ENCODE measurements at places on chromosomes 1 and 21.

GRCh38 chr1:61104220-61104671, 21.9 kb downstream of the NFIA start:
- peak; percentile 58 for DNase-seq

DNA sequence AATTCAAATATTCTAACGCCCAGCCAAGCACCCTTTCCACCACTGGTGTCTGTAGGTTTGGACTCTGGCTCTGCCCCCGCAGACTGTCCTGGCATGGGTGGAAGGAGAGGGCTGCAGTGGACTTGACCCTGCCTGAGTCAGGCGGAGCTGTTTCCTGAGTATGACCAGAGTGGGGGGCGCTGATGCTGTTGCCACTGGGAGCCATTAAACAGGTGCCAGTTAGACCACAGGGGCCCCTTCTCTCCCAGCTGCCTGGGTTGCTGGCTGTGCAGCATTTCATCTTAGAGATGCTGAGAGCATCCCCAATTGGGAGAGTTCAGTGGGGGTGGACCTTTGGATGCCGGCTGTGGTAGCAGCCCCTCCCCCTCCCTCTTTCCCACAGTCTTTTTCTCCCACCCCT, 539.5 kb downstream of the MATN1 start:
- no peak for DNase-seq

- no peak for DNase-seq
These were observed 54.3 kb downstream of the WNT9A start for GRCh38 chr1:227893300-227893948.

- no peak for DNase-seq
These were observed 558.2 kb upstream of the PRMT6 start for GRCh38 chr1:106498238-106498637.

DNA sequence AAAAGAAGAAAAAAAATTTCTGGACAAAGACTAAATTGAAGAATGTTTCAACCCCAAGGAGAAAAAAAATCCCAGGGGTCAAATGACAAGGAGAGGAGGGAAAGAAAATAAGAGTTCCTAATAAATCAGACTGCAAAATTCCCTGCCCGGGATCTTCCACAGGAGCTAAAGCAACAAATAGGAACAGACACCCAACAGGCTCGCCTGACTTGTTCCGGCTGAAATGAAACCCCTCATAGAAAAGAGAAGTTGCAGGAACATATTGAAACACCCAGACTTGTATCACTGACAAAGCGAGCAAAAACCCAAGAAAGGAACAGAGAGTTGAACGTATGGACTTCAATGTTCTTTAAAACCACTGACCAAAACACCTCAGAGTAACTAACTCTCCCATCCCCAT, 123.0 kb downstream of the TIAM1 start:
- no peak for DNase-seq

GRCh38 chr1:216475659-216476276, 52.5 kb upstream of the USH2A start:
- DNase-seq: no peak

DNA sequence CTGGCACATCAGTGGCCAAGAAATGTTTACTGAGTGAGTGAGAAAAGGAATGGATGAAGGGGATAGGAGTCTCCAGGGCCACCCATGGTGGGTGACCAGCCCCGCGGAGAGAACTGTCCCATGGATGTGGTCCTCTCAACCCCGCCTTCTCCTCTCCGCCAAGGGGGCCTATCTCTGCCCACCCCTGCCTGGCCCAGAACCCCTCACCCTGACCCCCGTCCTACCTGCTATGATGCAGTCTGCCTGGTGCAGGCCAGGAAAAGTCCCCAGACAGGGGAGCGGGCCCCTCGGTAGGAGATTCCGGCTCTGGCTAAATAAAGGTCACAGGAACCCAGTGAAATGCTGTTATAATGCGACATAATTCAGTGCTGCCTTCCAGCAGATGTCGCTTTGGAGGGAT, 107.6 kb downstream of the PTPRU start:
- no peak for DNase-seq

DNA sequence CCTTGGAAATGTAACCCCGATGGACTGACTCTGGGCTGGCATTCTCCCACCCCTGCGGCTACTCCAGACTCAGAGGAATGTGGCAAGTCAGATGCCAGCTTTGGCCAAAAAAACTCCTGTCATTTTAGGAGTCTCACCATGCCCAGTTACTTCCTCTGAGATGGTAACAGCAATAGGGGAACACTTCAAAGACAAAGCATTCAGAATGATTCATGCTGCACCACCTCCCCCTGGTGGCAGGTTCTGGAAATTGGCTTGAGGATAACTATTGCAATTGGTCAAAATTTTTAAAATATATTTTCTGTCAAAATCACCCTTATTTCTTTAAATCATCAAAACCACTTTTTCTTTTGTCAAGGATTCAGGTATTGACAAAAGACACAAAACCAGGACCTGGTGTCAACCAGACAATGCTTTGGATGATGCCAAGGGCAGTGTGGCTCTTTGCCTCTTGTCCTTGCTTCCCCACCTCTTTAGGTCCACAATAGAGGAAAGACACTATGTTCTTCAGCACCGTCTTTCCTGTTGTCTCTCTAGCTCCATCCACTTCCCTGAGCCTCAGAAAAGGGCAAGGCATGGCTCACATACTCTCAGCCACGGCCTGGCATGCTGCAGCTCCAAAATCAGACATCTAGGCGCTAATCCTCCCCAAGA, 9.9 kb upstream of the CDCA8 start:
- DNase-seq: peak; percentile 68

DNA sequence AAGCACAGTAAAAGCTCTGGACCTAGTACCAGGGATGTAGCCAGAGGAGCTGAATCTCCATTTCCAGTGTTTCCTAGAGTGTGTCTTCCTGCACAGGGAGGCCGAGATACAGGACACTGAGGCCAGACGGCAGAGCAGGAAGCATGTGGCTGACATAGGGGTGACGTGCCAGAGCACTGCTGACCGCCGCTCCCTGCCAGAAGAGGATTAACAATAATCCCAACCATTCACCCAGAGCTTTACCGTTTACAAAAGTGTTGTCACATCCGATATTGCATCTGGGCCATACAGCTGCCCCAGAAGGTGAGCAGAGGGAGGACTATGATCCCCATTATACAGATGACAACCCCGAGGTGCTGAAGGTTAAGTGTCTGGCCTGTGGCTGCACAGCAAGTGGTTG, 5.8 kb upstream of the CLDN19 start:
- no peak for DNase-seq

GRCh38 chr1:224392411-224393249, 36.0 kb downstream of the CNIH4 start:
- peak; percentile 90 for DNase-seq

- DNase-seq: no peak
These were observed 1.6 kb downstream of the ADAMTS5 start for GRCh38 chr21:26965040-26965906.

- DNase-seq: no peak
These were observed 41.3 kb upstream of the UBE2U start for GRCh38 chr1:64162151-64162550.

DNA sequence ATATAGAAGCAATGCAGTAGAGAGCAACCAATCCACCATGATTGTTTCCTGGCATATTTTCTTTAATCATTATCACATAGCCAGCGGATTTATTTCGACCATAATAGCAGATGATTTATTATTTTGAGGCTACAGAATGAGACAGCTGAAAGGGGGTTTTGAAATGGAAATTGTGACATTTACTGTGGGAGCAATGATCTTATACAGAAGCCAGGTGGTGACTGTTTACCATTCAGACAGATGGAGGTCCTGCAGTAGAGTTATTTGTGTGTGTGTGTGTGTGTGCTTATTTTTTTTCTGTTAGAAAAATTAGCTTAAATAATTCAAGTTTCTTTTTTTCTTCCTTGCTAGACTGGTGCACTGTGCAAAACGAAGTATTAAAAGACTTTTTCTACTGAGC, 1784.5 kb downstream of the MRPL39 start:
- no peak for DNase-seq

GRCh38 chr1:220879509-220880361, 492 bp downstream of the HLX start:
- peak; percentile 75 for DNase-seq

DNA sequence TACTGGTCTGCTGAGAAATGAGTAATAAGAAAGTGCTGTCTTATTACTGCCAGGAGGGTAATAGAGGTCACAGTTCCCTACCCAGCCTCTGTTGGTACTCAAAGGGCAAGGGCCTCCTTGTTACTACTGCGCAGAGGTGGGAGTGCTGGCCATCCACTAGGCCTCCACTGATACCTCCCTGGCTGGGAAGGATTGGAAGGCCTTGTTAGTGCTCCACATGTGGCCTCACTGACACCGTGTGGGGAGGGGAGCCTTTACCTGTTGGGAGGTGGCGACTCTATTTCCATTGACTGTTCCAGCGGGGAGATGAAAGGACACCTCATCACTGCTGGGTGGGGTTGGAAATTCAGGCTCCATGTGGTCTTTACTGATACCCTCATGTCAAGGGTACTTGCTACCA, 57.8 kb upstream of the USP24 start:
- DNase-seq: peak; percentile 41

- DNase-seq: peak; percentile 50
These were observed 15.6 kb downstream of the TNNT2 start for GRCh38 chr1:201361652-201362504.

DNA sequence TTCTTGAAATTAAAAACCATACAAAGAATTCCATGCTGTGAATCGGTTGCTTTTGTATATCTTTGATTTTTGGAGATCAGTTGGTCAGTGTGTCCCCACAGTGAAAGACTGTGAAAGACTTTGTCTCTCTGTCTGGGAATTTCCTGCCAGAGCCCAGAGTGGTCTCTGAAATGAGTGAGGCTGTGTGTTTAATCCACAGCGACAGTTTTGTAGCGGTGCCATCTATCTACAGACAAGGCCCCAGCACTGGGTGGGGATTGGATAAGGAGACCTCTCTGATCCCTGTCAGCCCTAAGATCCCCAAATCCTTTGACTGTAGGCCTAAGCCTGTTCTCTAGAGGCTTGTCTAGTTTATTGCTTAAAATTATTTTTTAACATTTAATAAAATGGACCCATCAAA, 10.3 kb downstream of the GPR25 start:
- no peak for DNase-seq

- DNase-seq: peak; percentile 54
These were observed 18.5 kb downstream of the CAMK1G start for GRCh38 chr1:209601809-209602657.

DNA sequence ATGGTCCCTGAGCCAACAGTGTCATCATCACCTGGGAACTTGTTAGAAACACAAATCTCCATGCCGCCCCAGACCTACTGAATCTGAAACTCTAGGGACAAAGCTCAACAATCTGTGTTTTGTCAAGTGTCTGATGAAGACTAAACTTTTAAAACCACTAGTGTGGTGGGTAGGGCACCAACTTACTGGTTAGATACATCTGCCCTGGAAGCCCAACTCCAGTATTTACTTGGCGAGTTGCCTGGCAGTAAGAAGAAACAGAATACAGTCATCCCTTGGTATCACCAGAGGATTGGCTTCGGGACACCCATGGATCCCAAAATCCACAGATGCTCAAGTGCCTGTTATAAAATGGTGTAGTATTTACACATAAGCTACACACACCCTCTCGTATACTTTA, 367.9 kb upstream of the DUSP10 start:
- no peak for DNase-seq

- no peak for DNase-seq
These were observed 48.9 kb upstream of the B3GALNT2 start for GRCh38 chr1:235553112-235553551.

- no peak for DNase-seq
These were observed 404.0 kb upstream of the VAMP3 start for GRCh38 chr1:7366955-7367665.

DNA sequence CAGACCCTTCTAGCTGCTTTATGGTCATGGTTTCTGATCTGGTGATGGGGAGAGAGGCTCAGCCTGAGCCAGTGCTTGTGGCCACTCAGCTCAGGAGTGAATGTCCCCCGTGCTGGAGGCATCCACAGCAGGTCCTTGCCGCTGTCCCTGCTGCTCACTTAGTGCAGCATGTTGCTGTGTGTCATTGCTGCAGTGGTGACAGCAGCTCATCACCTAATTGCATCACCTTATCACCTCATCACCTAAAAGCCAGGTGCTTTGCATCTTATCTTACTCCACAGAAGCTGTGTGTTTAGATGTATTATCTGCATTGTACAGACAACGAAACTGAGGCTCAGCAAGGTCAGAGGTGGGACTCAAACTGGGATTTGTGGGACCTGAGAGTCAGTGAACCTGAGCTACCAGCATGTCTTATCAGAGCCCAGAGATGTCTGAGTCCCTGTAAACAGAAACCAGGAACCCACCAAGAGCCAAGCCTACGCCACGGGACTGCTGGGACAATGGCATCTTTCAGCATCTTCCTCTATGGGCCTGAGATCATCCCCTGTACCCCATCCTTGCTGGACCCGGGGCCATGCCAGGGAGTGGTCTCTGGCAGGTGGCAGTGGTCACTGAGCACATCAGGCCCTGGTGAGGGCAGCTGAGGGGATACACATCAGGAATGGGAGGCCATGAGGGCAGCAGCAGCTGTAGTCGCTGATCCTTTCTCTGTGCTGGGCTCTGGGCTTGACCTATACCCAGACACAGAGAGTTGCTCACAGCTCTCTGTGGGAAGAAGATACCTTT, 6.5 kb downstream of the PODN start:
- DNase-seq: no peak

DNA sequence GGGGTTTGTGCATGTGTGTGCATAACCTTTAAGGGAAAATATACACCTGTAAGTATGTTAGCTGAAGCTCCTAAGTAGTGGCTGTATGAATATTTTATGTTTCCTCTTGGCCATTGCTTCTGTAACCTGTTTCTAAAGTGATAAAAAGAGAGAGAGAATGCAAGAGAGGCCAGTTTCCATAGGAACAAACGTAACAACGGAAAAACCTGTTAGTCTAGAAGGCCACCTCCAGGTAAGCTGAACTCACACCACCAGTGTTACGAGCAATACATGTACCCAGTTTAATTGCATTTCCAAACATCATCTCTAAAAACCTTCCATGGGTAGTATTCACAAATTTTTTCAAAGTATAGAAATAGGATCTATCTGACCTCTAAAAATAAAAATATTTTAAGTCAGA, 63.1 kb downstream of the PLPPR4 start:
- no peak for DNase-seq

Data from erythroblast (primary cell).